ENCODE measurements at places on chromosomes 4 and X.

DNA sequence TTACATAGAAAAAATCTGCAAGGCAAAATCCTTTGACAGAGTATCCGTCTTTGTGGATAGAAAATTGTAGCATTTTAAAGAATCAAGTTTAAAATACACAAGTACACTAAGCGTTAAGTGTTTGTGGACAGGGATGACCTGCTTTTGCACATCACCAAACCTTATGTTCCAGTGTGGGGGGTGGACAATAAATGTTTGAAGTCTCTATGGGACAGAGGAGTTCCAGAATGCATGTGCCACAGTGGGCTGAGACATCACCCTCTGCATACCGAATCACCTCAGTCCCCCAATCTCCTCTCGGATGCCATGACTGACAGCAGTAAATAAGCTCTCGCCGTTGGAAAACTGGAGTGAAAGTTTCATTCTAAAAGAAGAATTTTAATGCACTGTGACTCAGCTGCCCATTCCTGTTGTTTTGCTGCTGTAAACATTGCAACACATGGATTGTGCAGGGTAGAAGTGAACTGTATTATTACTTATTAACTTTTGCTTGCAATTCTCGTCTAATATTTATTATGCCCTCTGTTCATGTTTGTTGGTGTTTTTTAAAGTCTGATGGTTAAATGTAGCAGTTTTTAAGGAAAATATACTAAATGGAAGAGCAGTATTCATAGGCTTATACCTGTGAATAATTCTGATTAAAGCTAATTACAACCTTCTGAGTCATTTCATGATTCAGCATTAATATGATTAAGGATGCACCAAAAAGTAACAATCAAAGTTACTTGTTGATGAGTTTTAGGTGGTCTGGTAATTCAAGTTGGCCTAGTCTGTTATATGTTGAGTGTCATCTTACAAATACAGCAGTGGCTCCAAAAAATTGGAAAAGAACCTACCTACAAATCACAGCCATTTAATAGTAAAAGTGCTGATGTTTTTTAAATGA is 24.0 kb downstream of the CDKN2AIP start:
- no peak overlapping the region for H3K27ac ChIP-seq
- H3K36me3 ChIP-seq: no peaks in the 10 kb centered on the region
- no peaks in the 10 kb centered on the region for H3K27me3 ChIP-seq
- DNase-seq: no peak
- peaks cover 10% of the 10 kb centered on the region for H3K4me1 ChIP-seq
- no peak overlapping the region for H3K4me3 ChIP-seq

DNA sequence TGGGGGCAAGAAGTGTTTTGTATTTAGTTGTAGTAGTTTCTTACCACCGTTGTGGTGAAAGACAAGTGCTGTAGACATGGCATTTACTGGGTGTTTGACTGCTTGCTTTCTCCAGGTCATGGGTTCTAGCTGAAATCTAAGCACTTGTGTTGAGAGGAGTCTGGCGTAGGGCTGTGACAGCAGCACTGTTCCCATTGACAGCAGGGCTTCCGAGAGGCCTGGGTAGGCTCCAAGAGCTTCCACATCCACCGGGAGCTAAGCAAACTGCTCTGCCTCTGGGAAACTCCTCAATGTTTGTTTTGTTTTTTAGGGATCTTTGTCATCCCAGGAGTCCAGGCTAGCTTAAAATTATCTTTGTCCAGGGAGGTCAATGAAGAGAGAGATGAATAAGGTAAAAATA is 44.3 kb downstream of the BMPR1B start:
- no peaks in the 10 kb centered on the region for H3K27me3 ChIP-seq
- H3K4me3 ChIP-seq: no peak overlapping the region
- H3K36me3 ChIP-seq: no peaks in the 10 kb centered on the region
- no peak for DNase-seq

- no peak overlapping the region for H3K27ac ChIP-seq
- DNase-seq: no peak
Measured at GRCh38 chrX:46992070-46992469, 79.8 kb downstream of the JADE3 start.

DNA sequence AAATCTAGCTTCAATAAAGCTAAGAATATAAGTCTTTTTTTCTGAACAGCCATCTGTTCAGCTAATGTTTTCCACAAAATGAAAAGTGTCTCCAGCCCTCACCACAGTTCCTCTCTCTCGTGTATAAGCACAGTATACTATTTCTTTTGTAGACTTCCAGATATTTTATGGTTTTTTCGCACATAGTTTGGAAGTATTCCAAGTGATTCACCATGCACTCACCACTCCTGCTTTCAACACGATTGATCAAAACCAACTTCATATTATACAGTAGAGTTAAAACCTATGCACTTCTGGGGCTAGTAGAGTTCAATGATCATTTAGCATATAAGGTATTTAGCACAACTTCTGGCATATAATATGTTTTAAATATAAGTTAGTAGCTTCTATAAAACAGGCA is 105.8 kb upstream of the DCAF12L1 start:
- H3K36me3 ChIP-seq: no peaks in the 10 kb centered on the region
- no peak overlapping the region for H3K27ac ChIP-seq
- H3K4me1 ChIP-seq: no peaks in the 10 kb centered on the region
- no peaks in the 10 kb centered on the region for H3K27me3 ChIP-seq
- no peak for DNase-seq

DNA sequence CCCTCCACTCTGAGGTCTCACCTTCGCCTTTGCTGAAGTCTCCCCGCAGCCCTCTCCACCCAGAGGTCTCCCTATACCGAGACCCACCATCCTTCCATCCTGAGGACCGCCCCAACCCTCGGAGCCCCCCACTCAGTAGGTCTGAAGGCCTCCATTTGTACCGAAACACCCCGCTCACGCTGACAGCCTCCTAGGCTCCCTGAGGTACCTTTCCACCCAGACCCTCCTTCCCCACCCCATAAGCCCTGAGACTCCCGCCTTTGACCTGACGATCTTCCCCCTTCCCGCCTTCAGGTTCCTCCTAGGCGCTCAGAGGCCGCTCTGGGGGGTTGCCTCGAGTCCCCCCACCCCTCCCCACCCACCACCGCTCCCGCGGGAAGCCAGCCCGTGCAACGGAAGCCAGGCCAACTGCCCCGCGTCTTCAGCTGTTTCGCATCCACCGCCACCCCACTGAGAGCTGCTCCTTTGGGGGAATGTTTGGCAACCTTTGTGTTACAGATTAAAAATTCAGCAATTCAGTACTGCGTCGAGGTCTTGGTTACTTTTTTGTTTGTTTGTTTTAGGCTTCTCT is 5.0 kb downstream of the SOD3 start:
- no peak for DNase-seq
- H3K27ac ChIP-seq: no peak overlapping the region
- H3K36me3 ChIP-seq: no peaks in the 10 kb centered on the region
- H3K4me1 ChIP-seq: peaks cover 24% of the 10 kb centered on the region
- peak overlapping the region; percentile 33 for H3K4me3 ChIP-seq

DNA sequence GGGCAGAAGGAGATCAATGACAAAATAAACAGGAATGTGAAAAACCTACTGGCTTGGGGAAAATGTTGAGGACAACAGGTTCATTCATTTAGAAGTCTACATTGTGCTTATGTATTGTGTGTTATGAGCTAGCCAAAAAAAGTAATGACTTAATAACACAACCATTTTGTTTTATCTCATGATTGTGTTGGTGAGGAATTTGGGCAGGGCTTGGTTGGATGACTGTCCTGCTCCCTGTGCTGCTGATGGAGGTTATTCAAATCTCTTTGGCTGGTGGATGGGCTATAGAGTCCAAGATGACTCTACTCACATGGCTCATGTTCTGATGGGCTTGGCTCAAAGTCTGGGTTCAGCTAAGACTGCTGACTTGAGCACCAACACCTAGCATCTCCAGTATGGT is 116.3 kb downstream of the HS3ST1 start:
- no peak for DNase-seq
- no peaks in the 10 kb centered on the region for H3K27me3 ChIP-seq
- no peaks in the 10 kb centered on the region for H3K36me3 ChIP-seq
